HFF-Myc (cell line): ENCODE measurements at places on chromosomes 4 and X.
A peak's percentile ranks its signal among the peaks of the same experiment; 100 is the strongest.

DNA sequence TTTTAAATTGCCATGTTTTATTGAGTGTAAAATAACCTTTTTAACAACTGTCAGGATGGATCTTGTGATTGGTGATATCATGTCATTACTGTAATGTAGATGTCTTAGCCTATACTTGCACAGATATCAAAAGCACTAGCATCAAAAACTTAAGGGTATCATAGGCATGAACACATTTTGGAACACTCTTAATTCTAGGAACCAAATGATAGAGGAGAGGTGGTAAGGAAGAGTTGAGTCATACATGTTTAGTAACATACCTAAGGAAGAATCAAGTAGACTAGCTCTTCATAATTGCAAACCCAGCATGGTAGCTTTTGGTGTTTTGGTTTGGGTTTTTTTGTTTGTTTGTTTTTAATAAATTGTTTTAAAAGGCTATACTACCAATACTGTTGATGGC, 43.4 kb downstream of the SMARCAD1 start:
- DNase-seq: no peak

GRCh38 chr4:123631786-123632692, 235.4 kb downstream of the SPRY1 start:
- no peak for DNase-seq

DNA sequence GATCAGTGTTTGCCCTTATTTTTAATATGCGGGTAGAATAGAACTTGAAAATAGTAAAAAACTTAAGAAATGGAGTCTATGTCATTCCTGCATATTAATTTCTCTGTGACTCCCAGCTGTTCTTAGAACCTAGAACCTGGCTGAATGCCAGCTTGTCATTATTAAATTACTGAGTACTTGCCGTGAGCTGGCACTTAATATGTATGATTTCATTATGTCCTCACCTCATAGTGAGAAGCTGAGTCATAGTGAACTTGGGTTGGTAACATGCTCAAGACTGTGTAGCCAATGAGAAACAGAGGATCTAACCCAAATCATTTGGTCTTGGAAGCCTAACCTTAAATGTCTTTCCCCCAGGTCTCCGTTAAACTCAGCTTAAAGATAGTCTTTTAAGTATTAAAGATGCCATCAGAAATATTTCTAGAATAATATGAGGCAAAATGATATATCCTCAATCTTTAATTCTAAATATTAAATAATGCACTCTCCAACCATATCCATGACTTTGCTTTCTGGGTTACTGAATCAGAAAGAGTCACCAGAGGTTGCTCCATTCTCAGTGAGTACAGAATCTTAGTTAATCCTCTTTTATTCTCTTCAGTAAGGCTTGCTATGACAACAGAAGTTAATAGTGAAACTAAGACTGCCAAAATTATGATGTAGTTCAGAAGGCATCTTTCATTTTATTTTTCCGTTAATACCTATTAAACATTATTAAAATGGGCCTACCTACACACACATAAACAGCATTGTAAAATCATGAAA, 58.6 kb upstream of the TLL1 start:
- no peak for DNase-seq

GRCh38 chrX:151176231-151176750, at the start of gene GPR50:
Gene GPR50 (plus strand): TSS chrX:151176584. CDS start chrX:151176722, 138 bp downstream.
- DNase-seq: no peak

- DNase-seq: no peak
Observed at GRCh38 chr4:126799971-126800574, 832.7 kb upstream of the INTU start.

DNA sequence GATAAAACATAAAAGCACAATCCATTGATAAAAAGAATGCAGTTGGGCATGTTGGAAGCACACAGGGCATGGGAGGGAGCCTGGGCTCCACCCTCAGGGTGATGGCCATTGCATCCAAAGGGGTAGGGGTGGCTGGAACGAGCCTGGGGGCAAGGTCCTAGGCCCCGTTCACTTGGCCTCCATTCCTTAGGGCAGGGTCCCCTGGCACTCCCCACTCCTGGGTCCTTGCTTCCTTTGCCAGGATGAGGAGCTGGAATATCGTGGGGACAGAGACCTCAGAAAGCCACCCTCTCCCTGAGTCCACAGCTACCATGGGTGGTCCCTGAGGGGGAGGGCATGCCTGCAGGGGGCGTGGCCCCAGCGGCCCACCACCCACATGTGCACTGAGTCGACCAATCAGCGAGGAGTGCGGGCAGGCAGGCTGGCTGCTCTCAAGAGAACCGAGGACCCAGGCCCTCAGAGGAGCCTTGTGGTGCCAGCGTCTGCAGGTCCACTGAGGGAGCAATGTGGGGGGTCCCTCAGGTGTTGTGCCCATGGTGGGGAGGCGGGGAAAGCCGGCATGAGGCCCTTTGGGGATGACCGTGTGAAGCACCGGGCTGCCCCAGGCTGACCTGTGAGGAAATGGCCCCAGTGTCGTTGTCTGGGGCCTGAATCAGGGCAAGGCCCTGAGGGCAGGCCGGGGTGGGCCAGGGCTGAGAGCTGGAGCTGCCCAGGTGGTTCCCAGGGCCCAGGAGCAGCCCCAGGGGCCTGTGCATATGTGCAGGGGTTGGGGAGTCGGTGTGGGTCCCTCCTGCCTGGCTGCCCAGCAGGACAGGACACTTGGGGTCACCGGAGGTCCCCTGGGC, 78.6 kb upstream of the AMELX start:
- DNase-seq: no peak

- DNase-seq: no peak
Observed at GRCh38 chr4:98873059-98873458, 55.9 kb downstream of the EIF4E start.

GRCh38 chr4:37601531-37601930, 84.6 kb downstream of the RELL1 start:
- peak; percentile 15 for DNase-seq
